ENCODE measurements at places on chromosomes 2 and 18.

DNA sequence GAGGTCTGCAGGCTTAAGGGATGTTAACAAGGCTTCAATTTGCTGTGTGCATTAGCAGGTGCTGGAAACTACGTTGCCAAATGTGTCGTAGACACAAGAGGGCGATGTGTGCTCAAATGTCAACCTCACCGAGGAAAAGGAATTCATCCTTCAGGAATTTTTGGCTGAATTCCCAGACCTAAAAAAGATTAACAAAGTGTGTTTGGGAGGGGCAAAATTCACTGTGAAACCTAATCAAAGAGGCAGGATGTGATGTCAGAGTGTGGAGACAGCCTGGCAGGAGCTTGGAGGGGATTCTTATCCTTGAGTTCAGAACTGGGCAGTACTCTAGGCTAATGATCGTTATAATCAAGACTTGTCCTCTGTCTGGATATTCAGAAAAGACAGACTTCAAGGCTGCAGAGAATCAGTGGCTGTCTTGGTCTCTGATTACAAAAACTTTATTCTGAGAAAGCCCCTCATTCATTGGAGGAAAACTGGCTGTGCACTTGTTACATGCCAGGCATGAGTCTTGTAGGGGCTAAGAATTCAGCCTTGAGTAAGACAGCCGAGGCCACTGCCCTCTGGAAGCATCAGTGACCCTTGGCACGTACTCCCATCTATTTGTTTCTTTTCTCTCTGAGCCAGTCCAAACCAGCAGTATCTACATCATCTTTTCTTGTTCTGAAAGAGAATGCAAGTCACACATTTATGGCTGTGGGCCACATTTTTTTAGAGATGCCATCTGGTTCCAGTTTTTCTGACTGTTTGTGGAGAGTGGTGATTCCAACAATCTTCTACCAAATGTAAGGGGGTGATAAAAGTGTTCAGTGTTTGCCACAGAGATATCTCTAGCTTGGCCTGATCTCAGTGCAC lies 18.7 kb upstream of the SCYGR1 start:
- peaks cover 4% of the 10 kb centered on the region for H3K4me1 ChIP-seq
- no peak overlapping the region for H3K4me3 ChIP-seq
- DNase-seq, result peak; percentile 83

DNA sequence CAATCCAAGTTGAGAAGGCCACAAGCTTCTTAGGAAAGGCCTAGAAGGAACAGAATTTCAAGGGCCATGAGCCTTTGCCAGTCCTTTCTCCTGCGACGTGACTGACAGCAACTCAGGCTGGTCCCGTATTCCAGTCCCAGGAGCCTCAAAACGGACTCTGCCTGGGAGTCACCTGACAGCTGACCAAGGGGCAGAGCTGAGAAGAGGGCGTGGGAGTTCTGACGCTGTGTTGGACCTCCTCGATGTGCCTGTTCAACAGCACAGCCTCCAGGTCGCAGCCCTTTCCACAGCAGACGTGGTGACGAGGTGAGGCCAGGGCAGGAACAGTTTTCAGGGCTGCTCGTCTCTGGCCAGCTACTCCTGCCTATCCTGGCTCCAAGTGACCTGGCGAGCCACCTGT lies 37.6 kb downstream of the CENPO start:
- no peak overlapping the region for H3K27ac ChIP-seq
- no peaks in the 10 kb centered on the region for H3K27me3 ChIP-seq
- no peaks in the 10 kb centered on the region for H3K4me1 ChIP-seq
- no peaks in the 10 kb centered on the region for H3K36me3 ChIP-seq

GRCh38 chr2:127254386-127254981 lies 34.4 kb upstream of the CYP27C1 start:
- no peaks in the 10 kb centered on the region for H3K27me3 ChIP-seq
- no peak overlapping the region for H3K4me3 ChIP-seq
- no peaks in the 10 kb centered on the region for H3K4me1 ChIP-seq
- no peak for DNase-seq
- H3K27ac ChIP-seq, result no peak overlapping the region
- H3K36me3 ChIP-seq, result no peaks in the 10 kb centered on the region

DNA sequence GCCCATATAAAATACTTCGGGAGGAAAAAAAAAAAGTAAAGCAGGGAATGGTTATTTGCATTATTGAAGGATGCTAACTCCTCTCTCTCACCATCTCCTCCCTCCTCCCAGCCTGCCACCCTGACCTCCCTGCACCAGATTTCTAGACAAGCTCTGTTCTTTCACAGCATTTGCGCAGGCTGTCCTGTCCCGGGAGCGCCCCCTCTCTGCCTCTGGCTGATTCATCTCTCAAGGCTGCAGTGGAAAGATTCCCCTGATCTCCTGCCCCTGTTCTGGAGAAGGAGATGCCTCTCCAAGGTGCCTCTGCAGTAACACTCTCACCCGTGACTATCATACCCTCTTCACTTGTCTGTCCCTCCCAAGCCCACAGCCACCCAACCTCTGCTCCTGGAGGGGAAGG lies 38.5 kb downstream of the COL4A4 start:
- no peaks in the 10 kb centered on the region for H3K4me1 ChIP-seq
- no peaks in the 10 kb centered on the region for H3K36me3 ChIP-seq
- no peak overlapping the region for H3K27ac ChIP-seq
- H3K27me3 ChIP-seq, result no peaks in the 10 kb centered on the region
- H3K4me3 ChIP-seq, result no peak overlapping the region

- no peaks in the 10 kb centered on the region for H3K4me1 ChIP-seq
- no peaks in the 10 kb centered on the region for H3K36me3 ChIP-seq
- H3K27ac ChIP-seq, result no peak overlapping the region
- H3K27me3 ChIP-seq, result no peaks in the 10 kb centered on the region
- no peak overlapping the region for H3K4me3 ChIP-seq
These were observed 92.0 kb downstream of the CDCA7 start for GRCh38 chr2:173446722-173447121.

DNA sequence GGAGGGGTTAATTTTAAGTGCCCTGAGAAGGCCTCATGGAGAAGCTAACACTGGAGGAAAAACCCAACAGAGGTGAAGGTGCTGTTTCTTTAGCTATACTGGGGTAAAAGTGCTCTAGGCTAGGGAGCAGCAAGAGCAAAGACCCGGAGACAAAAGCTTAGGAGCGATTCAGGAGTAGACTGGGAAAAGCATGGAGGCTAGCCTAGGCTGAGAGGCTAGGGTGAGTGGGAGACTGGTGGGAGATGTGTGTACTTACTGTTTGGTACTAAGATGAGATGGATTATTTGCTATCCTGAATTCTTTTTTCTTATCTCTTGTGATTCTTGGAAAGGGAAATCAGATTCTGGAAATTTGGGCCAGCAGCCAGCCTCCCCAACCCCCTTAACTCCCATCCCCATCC lies 2.0 kb downstream of the GIGYF2 start:
- H3K4me1 ChIP-seq, result no peaks in the 10 kb centered on the region
- no peaks in the 10 kb centered on the region for H3K27me3 ChIP-seq
- no peak overlapping the region for H3K4me3 ChIP-seq
- no peak for DNase-seq
- H3K27ac ChIP-seq, result no peak overlapping the region

- H3K4me1 ChIP-seq, result no peaks in the 10 kb centered on the region
- no peak for DNase-seq
- no peak overlapping the region for H3K27ac ChIP-seq
- H3K4me3 ChIP-seq, result no peak overlapping the region
- H3K36me3 ChIP-seq, result no peaks in the 10 kb centered on the region
- H3K27me3 ChIP-seq, result no peaks in the 10 kb centered on the region
These were observed 264.0 kb upstream of the VRK2 start for GRCh38 chr2:57782587-57782986.
